ENCODE measurements at places on chromosomes 3 and 15. TPM values are rescaled to one million over a fixed set of nuclear protein-coding genes. Genes with fewer than 3 reads are reported as not detected.
A peak's percentile ranks its signal among the peaks of the same experiment; 100 is the strongest.

Gene GPR160
- total RNA-seq = 11.1 TPM

- no peak for DNase-seq
Measured at GRCh38 chr15:85094685-85095084, 113.0 kb downstream of the PDE8A start.

Gene MAGI1
- 0.18 TPM for total RNA-seq

Gene CPB1
- not detected for total RNA-seq

Gene MAN2C1
- total RNA-seq = 119 TPM

Gene FBXO40
- not detected for total RNA-seq

GRCh38 chr15:69958496-69959084 is 139.1 kb downstream of the TLE3 start:
- DNase-seq = no peak

Gene ARGFX
- total RNA-seq = not detected

GRCh38 chr3:149061776-149062175 is 24.6 kb downstream of the HLTF start:
- no peak for DNase-seq

DNA sequence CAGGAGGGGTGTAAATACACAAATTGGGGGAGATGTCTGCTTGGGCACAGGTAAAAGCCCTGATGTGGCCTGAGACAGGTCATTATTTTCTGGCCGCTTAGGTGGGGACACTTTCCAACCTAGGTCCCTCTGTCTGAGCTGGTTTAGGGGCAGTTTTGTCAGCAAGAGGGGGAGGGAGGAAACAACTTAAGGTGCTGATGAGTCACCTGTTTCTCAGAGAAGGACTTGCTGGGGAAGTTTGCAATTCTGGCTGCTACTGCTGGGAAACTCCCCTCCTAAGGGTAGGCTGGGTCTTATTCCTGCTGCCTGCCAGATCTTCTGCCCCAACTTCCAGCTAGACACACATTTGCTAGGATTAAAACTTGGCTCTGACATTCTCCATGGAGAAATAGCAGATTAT is 4.8 kb upstream of the RHOV start:
- peak; percentile 63 for DNase-seq

GRCh38 chr3:15496341-15496664 is 25.2 kb downstream of the COLQ start:
- DNase-seq = no peak

GRCh38 chr3:156781310-156782230 is 44.6 kb upstream of the LEKR1 start:
- DNase-seq = no peak

Gene SLC2A2
- total RNA-seq = not detected

DNA sequence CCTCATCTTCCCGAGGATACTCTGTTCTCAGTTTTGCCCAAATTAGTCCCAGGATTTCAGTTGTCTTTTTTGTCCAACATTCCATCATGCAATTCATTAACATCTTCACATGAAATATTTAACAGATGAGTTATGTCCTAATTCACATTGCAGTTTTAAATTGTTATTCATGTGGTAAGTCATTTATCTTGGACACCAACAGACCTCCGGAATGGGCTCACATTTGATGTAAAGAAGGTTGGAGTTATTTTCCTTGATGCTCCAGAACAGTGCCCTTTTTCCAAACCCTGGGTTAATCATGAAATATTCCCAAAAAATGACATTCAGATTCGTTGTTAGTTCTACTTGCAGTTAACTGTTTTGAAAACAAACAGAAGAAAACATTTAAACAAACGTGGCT is 32.8 kb upstream of the LRTM1 start:
- no peak for DNase-seq

DNA sequence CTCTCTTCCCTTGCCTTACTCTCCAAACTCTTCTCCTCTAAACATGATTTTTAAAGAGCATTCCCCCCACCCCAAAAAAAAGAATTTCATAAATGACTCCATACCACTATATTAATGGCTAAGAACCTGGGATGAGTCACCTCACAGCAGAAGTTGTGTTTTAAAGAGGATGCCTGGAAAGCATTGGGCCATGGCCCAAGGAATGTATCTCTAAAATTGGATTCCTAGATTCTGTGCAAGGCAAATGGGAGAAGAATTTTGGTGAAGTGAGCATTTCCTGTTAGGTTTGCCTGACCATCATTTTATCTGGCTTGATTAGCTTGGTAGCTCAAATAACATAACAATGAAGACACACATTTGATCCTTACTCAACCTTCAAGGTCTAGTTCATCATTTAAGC is 251.4 kb downstream of the NR1D2 start:
- no peak for DNase-seq

- DNase-seq = peak; percentile 34
Measured at GRCh38 chr3:23685541-23686258, 120.1 kb upstream of the UBE2E1 start.

DNA sequence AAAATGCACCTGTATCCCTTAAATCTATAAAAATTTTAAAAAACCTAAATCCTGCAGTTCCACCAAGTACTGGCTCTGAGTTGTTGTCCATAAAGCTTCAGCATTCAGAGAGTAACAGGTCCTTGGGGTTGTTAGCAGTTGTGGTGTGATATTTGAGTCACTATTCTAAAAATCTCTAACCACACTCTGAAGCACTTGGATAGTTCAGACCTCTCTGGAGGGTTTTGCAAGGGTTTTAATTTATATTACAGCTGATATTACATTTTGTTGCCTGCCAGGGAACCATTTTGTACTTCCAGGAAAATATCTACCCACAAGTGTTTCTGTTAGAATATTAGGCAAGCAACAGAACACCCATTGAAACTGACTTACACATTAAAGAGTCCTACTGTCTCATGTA is 255.6 kb downstream of the TBL1XR1 start:
- DNase-seq = no peak

Gene GXYLT2
- total RNA-seq = not detected

All from activated CD4-positive, alpha-beta T cell treated with anti-CD3 and anti-CD28 coated beads for 36 hours (primary cell).